Germinal center (tissue), 1 donor: ENCODE measurements at places on chromosomes 4 and X.

DNA sequence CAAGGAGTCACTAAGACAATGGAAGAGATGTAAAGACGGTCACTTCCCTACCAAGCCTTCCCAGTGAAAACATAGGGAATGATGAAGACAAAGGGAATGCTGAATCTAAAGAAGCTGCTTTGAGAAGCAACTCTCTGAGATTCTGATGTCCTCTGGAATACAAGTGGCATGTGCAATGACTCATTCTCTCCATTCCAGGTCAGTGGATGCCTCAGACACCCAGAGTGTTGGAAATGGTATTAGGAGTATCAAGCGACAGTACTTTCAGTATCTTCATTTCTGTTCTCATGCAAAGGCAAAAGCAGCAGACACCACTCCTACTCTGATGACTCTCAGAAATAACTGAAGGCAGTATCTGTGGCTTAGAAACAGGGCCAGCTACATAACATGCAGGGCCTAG lies 102.6 kb downstream of the FSTL5 start:
- no peak for DNase-seq

GRCh38 chrX:143306991-143307937 lies 210.0 kb downstream of the SPANXN3 start:
- no peak for DNase-seq

DNA sequence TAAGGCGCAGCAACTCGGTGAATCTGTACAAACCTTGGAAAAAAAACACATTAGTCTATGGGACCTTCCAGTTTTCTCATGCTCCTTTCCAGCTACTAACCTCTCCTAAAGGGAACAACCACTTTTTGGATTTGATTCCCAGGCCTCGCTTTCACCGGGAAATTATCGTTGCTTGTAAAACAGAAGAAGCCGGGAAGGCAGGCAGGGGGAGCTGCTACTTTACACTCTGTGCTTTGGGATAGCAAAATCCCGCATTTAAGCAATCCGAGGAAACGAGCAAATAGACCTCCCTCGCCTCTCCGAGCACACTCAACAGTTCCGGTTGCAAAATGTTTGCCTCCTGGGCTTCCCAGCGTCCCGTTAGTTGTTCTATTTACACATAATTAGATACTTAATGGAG lies 1.2 kb downstream of the CD38 start:
- DNase-seq = no peak

DNA sequence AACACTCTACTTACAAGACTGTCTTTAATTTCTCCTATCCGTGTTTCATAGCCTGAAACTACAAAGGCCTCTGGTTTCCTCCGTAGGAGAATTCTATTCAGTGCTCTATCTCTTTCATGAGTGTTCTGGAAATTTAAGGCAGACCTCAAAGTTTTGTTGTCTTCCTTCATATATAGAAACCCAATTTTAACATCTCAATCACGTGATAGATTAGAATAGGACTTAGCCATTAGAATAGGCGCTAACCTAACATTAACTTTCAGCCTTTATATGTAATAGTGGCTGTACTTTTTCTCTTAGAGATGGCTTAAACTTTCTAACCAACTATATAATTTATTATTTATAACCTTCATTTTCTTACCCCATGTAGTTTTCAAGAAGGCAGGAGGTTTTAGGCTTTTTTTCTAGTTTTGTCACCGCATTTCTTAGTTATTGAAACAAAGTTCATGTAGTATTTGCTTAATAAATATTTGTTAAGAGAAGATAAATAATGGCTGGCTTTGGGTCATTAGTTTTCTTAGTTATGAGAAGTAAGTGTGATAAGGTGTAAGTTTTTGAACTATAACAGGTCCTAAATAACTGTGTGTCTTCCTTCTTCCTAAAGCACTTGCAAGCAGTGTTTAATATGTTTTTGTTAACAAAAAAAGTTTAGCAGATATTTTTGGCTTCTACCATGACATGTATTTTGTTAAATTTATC lies 1504.6 kb upstream of the ADGRL3 start:
- no peak for DNase-seq

- no peak for DNase-seq
Measured at GRCh38 chr4:147863808-147864472, 132.1 kb downstream of the ARHGAP10 start.

GRCh38 chr4:70041652-70042286 lies 8.5 kb upstream of the HTN1 start:
- DNase-seq = no peak

GRCh38 chrX:128717635-128718578 lies 665.7 kb upstream of the ACTRT1 start:
- no peak for DNase-seq

- DNase-seq = no peak
Measured at GRCh38 chr4:183289688-183290087, 30.4 kb downstream of the CLDN22 start.

DNA sequence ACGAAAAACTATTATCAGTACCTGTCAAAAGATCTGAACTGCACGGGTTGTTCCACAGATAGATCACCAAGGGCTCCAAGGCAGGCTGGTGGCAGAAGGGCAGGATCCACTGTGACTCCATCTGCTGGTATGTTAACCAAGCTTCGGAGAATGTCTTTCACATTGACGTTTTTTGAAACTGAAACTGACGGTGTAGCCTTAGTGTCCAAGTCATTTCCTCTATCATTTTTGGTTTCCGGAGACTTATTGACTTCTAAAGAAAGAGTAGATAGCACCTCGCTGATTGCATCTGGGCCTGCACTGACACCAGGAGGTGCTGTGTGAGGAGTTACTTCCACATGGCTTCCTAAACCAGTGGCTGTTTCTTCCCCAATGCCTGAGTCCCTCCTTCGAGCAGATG lies 186.9 kb downstream of the LRBA start:
- peak; percentile 53 for DNase-seq

DNA sequence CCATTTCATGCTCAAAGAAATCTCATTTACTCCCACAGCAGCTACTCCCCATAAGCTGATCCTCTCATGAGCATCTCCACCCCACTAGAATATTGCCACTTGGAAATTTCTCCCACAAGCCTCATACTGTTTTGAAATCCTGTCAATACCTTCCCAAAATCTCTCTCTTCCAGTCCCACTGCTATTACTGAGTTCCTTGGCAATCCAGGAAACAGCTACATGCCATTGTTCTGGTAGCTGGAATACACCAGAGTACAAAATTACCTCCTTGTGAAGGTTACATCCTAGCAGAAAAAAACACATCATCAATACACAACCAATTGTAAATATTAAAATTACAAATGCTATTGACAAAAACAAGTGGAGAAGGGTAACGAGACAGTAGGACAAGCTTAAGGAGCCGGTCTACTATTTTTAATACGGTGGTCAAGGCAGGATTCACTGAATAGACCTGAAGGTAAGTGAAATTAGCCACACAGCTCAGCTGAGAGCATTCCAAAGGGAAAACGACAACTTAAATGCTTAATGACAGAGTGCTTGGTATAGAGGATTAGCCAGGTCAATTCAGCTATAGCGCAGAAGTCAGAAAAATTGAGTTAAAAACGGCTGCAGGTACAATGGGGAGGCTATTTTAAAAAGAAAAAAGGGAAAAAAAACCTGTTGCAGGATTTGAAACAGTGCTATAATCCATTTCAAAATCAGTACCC lies 6.4 kb downstream of the RPL9 start:
- DNase-seq = no peak

GRCh38 chrX:70336767-70337166 lies 46.9 kb downstream of the KIF4A start:
- DNase-seq = no peak

DNA sequence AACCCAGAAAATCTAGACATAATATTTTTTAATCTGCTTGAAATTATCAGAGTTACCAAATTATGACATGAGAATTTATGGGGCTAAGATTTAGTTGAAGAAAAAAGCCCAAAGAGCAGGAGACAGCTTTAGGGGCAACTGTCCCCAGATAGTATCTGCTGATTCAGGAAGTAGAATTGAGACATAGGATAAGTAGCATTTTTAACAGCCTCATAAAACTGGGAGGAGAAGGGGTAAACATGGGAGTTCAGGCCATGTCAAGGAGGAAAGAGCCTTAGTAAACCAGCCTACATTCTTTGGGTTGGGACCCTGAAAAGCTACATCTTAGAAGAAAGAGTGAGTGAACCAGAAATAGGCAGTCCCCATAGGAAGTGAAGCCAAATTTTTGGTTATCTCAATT lies 9.7 kb upstream of the RAB28 start:
- no peak for DNase-seq

- DNase-seq = no peak
Measured at GRCh38 chr4:94642561-94642866, 115.2 kb upstream of the BMPR1B start.

- DNase-seq = no peak
Measured at GRCh38 chrX:13433298-13433605, 113.4 kb upstream of the ATXN3L start.

DNA sequence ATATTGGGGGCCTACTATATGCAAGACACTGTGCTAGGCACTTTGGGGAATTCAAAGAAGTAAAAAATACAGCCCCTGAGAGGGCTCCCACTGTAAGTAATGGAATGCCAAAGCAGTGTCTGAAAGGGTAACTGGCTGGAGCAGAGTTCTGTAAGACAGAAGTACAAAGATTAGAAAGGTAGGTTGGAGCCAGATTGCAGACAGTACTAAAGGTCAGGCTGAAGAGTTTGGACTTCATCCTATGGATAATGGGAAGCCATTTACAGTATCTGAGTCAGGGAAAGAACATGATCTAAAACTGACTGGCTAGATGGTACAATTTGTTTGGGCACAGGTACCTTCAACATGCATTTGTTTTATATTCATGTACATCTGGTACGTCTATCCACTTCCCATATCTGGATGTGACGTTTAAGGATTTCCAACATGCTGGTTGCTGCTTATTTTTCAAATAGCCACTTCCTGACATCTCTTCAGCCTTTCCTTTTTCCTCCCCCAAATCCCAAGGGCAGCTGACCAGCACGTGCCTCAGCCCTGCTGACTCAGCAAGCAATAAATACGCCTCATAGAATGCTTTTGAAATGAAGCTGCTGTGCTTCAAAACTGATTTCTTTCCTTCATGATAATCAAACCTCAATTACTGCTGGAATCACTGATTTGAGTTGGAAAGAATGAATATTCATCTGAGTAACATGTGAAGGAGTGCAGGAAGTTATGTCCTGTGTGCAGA lies 9.5 kb downstream of the ENOX2 start:
- no peak for DNase-seq

DNA sequence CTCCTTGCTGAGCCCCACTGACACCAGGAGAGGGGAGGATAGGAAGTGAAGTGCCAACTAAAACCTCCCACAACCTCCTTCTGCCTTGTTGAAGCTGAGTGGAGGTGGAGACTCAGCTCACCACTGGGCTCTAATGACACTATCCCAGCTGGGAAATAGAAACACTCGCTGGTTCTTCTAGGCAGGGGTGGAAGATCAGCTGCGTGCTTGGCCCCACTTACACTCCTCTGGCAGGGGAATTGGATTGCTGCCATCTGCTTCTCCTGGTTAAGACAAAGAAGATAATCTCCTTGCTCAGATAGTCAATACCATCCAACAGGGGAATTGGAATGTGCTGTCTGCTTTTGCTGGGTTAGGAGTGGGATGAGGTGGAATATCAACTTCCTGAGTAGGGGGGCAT lies 392.5 kb downstream of the ZNF674 start:
- no peak for DNase-seq

- DNase-seq = no peak
Measured at GRCh38 chr4:81389720-81390119, 82.0 kb downstream of the RASGEF1B start.

- DNase-seq = no peak
Measured at GRCh38 chr4:182140547-182140946, 102.7 kb upstream of the TENM3 start.

DNA sequence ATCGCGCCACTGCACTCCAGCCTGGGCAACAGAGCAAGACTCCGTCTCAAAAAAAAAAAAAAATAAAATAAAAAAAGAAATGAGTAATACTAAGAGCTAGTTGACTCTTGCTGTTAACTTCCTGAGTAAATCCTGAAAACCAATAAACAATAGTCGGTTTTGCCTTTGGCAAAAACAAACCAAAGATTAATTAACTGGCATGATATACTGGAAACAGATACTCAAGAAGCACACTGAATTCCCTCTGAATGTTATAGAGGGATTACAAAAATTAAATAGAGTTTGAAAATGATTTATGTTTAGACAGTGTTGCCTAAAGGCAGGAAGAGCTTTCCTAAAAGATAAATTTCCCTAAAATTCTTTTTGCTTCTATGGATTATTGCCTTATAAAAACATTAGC lies 1702.3 kb downstream of the STIM2 start:
- DNase-seq = no peak

DNA sequence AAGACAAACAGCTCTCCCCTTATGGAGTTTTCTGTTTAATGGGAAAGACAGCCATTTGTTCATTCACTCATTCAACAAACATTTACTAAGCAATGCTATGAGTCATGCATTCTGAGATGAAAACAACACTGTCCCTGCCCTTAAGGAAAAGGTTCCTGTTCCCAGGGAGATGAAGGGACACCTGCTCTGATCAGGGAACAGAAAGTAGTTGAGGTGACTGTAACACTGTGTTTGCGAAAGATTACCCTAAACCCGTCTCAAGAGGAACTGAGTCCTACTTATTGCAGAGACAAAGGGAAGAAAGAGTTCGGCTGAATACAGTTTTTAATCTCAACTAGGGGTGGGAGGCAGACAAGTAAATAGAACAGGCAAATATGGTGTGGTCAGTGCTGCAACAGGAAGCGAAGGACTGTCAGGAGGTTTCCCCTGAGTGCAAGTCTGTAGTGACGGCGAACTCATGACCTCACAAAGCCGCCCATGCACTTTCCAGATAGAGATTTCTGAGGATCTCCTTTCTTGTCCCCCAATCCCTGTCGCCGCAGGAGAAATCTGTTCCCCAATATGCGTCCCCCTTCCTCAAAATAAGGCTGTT lies 712 bp downstream of the STX18 start:
- DNase-seq = peak; percentile 35

DNA sequence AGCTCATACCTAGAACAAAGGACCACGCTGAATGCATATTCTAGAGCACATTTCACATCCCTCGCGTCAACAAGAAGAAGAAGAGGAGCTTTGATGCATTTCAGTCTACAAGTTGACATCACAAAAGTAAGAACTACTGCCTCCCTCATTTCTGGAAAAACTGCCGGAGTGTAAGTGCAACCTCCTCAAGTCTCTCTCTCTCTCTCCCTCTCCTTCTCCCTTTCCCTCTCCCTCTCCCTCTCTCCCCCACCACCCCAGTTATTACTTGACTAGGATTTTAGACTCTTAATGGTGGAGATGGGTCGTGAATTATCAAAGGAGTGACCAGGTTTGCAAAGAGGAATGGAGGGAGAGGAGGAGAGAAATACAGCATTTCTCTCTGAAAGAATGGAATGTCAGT lies 1.4 kb upstream of the IRS4 start:
- DNase-seq = no peak
